ENCODE measurements at places on chromosomes 5 and 9.

DNA sequence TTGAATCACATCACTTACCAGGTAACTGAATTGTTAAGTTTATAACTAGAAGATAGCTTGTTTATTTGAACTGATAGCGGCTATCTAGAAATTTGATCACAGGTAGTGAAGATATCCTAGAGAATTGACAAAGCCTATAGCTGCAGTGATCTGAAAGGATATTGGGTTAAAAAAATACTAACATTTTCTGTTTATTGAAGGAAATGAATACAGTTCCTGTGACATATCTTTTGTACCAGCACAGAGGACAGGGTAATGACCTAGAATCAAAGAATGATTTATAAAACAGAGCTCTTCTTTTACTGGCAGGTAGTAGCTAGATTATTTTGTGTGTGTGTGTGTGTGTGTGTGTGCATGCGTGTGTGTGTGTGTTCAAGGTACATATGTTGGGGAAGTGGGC is 94.8 kb downstream of the RAB3C start:
- no peak for DNase-seq

DNA sequence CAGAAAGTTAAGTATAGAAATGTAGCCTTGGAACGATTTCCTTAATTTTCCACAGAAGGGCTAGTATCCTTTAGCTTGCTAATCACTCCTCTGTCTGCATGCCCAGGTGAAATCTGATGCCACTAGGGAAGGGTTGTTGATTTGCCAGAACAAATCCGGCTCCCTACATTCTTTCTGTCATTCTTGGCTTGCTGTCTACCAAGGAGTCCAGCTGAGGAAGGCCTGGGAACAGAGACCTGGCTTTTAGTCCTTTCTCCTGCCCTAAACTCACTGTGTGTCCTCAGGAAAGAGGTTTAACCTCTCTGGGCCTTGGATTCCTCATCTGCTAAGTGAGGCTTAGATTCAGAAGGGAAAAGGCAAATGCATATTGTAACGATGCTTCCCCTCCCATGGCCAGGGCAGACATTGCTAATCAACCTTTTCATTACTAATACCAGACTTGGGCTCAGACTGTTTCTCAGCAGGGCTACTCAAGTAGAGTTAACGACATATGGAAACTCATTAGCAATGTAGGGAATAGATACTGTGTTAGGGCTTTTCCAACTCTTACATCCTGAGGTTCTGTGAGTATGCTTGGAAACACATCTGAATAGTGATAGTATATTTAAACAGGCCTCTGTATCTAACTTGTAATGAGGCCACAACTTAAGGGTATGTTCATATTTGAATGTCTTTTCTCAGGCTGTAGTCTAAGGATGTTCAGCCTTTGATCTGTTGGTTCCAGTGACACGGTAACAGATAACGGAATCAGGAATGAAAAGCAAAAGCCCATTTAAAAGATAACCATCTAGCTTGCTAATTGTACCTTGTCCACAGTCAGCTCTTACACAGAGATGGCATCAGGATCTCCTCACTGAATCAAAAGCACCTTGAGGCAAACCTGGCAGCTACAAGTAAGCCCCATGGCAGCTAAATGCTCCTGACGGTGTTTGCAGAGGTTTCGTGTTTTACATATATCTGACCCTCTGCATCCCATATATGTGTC is 4.1 kb downstream of the GALNT10 start:
- no peak for DNase-seq

DNA sequence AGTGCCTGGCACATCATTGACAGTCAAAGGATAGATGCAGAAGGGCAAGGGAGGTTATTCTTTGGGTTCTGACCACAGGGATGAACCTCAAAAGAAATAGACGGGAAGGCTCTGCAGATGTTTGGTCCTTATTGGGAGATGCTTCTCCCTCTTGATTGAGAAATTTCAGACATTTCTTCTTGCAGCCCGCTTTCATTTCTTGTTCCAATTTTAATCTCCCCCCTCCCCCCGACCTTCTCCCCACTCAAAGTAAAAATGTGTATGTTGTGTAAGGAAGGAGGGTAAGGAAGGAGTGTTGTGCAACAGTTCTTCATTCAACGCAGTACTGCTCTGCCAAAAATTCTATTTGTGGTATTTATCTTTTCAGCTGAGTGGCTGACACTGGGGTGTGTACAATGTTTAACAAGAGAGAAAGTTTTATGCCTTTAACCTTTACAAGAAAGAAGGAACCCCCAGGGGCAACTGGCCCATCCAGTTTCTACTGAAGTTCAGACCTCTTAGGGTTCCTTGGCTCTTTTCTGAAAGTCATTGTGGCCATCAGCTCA is 46.3 kb upstream of the TNFSF15 start:
- no peak for DNase-seq

- DNase-seq = no peak
Observed at GRCh38 chr5:32589942-32590869, 4.8 kb downstream of the SUB1 start.

GRCh38 chr5:172858990-172859811 is 25.1 kb downstream of the ERGIC1 start:
- no peak for DNase-seq

- DNase-seq = no peak
Observed at GRCh38 chr5:142366007-142366406, 41.2 kb upstream of the SPRY4 start.

- no peak for DNase-seq
Observed at GRCh38 chr5:74296685-74297408, 343.7 kb downstream of the ENC1 start.
